ENCODE measurements at places on chromosomes 6 and 20.

GRCh38 chr6:56849896-56850295, 105.0 kb upstream of the BEND6 start:
- no peak for DNase-seq

- DNase-seq: no peak
Observed at GRCh38 chr6:4220558-4220957, 85.2 kb upstream of the ECI2 start.

- DNase-seq: no peak
Observed at GRCh38 chr20:9668381-9668780, 154.0 kb downstream of the LAMP5 start.

- no peak for DNase-seq
Observed at GRCh38 chr6:154230393-154230792, 126.2 kb downstream of the IPCEF1 start.

GRCh38 chr6:44665143-44665542, 277.6 kb downstream of the CDC5L start:
- DNase-seq: peak; percentile 23

GRCh38 chr20:44454306-44454963, 21.2 kb upstream of the TTPAL start:
- no peak for DNase-seq

DNA sequence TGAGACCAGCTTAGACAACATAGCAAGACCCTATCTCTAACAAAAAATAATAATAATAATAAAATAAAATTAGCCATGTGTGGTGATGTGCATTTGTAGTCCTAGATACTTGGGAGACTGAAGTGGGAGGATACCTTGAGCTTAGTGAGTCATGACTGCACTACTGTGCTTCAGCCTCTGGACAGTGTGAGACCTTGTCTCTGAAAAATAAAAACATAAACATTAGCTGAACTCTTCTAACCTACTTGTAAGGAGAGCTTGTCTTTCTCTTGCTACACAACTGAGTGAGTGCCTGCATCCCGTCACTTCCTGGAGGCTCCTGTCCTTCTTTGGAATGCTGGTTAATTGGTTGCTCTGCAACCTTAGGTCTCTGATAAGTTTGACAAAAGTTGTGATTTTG, 5.1 kb upstream of the DBNDD2 start:
- no peak for DNase-seq

GRCh38 chr6:25842526-25842925, 10.7 kb upstream of the SLC17A1 start:
- no peak for DNase-seq

- DNase-seq: no peak
Observed at GRCh38 chr6:14719270-14719669, 526.6 kb upstream of the JARID2 start.

- no peak for DNase-seq
Observed at GRCh38 chr20:31587545-31588389, 17.3 kb upstream of the ID1 start.

GRCh38 chr6:149544646-149545257, 1.1 kb downstream of the PPIL4 start:
- DNase-seq: no peak

GRCh38 chr6:21371676-21372171, 221.8 kb upstream of the SOX4 start:
- no peak for DNase-seq

DNA sequence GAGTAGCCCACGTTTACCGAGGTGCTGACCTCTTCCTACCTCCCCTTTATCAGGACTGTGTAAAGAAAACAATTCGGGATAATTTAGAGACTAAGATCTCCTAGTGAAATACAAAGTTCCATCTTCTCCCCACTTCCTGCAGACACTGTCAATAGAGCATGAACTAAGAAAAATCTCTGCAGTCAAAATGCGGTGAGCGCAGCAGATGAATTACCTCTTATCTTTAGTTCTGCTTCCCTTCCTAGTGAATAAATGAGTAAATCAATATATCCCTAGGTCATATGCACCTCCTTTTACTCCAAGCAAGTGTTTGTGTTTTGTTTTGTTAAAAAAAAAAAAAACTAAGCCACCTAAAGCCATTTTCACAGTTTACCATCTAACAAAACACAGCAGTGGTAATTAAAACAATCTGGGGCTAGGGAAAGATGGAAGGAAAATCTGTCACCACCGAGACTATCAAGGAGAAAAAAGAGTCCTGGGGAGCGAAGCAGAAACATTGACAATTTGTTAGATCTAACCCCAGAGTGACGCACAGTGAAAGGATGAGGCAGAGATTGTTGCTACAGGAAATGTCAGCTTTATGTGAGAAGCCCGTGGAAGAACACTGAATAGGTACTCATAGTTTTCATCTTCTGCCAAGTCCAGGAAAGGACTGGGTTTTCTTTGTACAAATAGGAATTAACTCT, 159.4 kb upstream of the SPTLC3 start:
- DNase-seq: no peak

DNA sequence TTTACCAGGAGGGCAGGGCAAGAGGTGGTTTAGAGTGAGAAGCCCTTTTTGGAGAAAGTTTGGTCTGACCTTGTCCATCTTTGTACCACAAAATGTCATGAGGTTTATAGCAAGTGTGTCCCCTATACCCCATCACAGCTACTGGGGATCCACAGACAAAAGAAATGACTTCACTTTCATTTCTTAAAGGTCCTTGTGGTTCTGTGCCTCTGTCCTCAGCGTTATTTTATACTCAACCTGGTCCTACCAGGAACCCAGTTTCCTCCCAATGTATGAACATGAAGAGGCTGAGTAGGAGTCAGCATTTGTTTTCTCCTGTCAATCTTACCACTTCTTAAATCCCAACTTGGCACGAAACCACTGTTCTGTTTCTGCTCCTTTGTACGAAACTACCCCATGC, 157.6 kb downstream of the NFATC2 start:
- no peak for DNase-seq

GRCh38 chr6:140156131-140156530, 781.7 kb upstream of the CITED2 start:
- no peak for DNase-seq

DNA sequence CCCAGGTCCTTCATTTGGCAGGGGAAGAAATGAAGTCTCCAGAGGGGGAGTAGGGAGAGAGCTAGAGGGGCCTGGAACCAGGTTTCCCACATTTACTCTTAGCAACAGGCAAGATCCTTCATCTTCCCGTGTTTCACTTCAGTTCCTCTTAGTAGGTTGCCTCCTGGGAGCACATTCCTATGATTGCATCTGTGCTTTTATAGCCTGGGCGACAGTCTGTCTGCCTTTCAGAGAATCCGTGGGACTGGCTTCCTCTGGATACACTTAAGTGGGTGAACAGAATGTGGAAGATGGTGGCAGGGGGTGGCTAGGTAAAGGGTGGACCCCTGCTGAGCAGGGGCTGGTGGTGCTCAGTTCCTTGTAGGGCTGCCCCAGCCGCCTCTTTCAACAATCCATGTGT, 33.4 kb downstream of the STK35 start:
- no peak for DNase-seq

DNA sequence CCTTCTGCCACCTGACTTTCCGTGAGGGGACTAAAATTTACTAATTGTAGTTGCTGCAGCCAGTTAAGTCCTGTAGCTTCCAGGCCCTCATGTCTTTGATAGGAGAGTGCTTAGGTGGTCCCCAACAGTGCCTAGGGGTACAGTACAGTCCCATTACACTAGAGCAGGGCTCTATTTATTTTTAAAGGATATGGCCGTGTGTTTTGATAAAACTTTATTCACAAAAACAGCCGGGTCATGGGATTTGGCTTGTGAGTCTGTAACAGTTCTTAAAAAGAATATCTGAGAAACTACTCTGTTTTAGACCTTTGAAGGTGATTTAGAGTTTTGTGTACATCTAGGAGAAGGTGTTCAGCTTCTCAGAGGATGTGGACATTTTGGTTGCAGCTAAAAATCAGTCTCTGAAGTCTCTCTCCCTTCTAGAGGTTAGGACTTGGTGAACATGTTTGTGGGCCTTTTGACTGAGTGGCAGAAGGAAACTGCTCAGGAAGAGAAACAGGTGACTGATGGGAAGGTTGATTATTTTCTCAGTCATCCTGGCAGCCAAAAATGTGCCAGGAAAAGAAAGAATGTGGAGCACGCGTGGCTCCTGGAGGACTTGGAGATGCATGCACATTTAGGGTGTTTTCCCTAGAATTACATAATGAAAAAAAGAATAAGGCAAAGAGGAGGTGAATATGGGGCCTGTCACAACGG, 57.4 kb downstream of the VAPB start:
- no peak for DNase-seq

DNA sequence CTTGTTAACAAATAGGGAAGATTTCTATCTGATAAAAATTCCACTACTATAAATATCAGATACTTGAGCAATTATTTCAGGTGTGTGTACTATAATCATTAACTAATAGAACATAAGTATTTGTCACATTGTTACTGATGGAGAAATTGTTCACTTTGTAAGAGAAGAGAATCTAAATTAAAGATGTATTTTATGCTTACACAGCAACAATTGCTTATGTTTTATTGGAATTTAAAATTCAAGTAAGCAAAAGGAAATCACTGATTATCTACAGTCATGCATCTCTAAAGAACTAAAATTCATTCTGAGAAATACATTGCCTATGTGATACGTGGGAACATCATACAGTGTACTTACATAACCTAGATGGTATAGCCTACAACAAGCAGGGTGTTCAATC, 1590.8 kb downstream of the GRIK2 start:
- no peak for DNase-seq

DNA sequence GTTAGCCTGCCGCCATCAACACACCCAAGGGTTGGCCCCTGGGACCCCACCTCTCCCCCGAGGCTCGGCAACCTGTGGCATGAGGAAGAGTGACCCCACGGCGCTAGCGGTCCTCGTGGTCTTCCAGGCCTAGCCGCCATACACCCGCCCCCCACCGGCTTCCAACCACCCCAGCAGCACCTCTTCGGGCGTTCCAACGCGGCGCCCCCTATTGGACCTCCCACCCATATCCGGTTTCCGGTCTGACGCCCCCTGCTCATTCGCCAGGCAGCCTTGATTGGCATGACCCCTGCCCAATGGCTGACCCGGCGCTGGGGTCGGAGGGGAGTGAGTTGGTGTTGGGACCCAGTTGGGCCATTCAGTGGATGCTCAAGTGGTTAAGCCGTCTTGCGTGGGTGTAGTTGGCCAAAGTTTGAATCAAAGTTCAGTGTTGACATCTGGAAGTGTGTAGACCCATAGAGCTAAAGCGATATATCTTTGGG, at the start of gene GNAS-AS1:
TSS of gene GNAS-AS1 (minus strand) at position 210 of the 482 bp plus-strand sequence.
- peak; percentile 87 for DNase-seq

DNA sequence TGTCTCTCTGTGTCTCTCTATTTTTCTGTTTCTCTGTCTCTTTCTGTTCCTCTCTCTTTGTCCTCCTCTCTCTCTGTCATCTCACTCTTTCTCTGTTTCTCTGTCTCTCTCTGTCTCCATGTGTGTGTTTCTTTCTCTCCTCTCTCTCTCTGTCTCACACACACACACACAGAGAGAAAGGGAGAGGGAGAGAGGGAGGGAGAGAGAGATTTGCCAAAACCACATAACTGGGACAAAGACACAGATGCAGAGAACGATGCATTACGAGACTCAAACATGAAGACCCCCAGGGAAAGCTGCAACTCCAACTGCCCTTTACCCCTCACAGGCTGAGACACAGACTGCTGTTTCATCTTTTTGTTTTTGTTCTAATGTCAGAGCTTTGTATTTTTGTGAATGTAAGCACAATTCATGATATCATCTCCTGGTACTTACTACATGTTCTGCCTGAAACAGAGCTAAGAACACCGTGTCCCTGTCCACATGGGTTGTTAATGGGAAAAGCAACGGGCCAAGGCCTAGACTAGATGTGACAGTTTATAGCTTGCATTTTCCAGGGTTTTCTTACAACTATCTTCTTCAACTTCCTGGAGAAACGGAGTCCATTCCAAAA, 177.1 kb upstream of the ARID1B start:
- DNase-seq: no peak

DNA sequence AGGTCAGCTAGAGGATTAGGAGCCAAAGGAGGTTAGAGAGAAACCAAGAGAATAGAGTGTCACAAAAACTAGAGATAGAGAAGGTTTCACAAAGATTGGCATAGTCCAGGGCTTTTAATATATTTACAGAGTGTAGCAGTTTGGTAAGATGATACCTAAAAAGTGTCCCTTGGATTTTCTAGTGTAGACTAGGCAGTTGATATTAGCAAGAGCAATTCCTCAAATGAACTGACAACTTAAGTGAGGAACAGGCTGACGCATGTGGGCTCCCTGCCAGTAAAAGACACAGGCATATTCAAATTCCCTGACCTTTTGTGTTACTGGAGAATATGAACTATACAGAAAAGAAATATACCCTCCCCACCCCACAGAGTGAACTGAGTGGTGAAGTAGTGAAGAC, 40.1 kb downstream of the VTA1 start:
- no peak for DNase-seq

GRCh38 chr20:42572320-42573016, 617.2 kb downstream of the PTPRT start:
- no peak for DNase-seq

DNA sequence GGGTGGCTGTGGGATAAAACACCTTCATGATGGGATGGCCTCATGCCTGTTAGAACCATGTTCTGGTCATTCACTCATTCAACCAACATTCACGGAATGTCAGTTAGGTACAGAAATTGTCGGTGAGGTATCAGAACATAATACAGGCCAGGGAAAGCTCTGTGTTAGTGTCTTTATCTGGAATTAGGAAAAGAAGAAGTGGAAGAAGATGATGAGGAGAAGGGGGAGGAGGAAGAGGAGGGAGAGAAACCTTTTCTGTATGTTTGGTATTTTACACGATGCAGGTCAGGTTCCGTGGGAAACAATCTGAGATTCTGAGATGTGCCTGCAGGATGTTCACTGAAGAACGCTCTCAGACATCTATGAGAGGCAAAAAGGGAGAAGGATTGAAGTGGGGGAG, 5.6 kb downstream of the ADTRP start:
- DNase-seq: no peak

- no peak for DNase-seq
Observed at GRCh38 chr6:36863670-36864540, 10.7 kb downstream of the PPIL1 start.

DNA sequence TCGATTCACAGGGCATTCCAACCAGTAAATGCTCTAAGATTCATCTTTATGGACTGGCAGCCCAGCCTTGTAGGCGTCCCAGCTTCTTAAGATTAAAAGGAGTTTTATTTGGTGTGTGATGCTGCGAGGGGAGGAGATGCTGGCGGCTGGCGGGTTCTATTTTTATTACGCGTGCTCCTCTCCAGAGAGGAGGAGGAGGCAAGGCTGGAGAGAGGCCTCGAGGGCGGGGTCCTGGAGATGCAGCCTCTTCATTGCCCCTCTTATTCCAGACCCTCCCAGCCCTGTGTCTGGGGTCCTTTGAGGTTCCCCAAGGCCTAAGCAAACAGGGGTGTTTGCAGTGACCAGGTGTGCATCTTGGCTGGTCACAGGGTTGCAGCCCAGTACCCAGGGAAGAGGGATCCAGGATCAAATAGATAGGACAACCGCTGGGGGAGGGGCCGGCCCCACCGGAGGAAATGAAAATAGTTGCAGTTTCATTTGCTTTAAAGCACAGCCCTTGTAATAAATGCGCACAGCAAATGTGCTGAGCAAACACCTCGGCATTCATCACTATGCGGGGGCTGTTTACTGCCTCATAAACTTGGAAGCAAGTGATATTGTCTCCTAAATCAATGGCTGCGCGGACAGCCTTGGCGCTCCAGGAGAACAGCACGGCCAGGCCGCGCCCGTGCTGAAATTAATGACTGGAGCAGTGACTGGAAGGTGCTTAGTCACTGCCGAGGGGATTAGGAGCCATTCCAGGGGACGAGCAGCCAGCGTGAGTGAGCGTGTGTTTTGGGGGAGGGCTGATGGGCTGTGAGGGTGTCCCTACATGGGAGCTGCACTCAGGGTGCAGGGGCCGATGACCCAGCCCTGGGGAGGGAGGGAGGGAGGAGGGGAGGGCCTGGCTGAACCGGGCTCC, 83.0 kb downstream of the TMEM242 start:
- no peak for DNase-seq

Data from sciatic nerve (tissue), 2 donors.